Vagina (tissue), 2 donors: ENCODE measurements at places on chromosomes 5 and 9. TPM values are rescaled to one million over a fixed set of nuclear protein-coding genes. Genes with fewer than 3 reads are reported as not detected.

DNA sequence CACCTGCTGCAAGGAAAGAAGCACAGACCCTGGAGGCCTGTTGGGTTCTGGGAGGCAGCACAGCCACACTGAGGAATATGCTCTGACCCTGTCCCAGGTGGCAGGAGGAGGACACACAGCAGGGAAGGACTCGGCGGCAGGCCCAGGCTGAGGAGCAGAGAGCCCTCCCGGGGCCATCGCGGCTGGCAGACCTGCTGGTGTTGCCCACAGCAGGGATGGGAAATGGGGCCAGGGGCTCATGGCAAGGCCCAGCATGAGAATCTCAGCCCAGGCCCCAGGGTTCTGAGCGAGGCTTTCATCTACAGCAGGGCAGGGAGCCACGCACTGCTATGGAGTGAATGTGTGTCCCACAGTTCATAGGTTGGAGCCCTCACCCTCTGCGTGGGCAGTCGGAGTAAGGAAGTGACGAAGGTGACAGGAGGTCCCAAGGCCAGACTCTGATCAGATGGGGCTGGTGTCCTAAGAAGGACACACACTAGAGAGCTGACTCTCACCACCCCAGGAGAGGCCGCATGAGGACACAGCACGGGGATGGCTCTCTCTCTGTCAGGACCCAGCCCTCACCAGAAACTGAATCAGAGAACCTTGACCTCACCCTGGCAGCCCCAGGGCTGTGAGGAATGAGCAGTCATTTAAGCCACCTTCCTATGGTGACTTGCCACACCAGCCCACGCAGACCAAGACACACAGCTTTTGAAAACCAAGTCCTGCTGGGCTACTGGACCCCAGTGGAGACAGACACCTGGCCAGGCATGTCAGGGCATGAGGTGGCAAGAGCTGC is 10.3 kb upstream of the GPSM1 start:
- no peaks in the 10 kb centered on the region for H3K4me1 ChIP-seq
- DNase-seq, result no peak
- no peaks in the 10 kb centered on the region for H3K36me3 ChIP-seq
- H3K27ac ChIP-seq, result no peak overlapping the region
- H3K4me3 ChIP-seq, result no peak overlapping the region

DNA sequence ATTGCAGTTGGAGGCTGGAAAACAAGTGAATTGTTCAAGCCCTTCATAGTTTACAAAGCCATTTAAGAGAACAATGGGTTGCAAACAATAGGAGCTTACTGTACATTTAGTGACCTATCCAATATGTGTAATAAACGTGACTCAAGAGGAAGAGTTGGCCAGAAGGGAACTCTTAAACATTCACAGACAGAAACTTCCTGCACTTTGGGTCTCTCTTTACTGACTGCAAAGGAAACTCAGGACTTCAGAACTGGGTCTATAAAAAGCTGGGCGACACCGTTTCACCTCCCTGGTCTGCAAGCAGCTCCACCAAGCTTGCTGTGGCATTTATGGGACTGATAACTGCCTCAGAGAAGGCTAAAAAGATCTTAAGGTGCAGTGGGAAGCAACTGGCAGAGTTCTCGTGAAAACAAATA is 48.7 kb upstream of the SPATA31D4 start:
- H3K4me3 ChIP-seq, result no peak overlapping the region
- H3K4me1 ChIP-seq, result no peaks in the 10 kb centered on the region
- H3K27me3 ChIP-seq, result no peaks in the 10 kb centered on the region
- H3K36me3 ChIP-seq, result no peaks in the 10 kb centered on the region
- H3K27ac ChIP-seq, result no peak overlapping the region
- DNase-seq, result no peak

HAPLN1 gene
- total RNA-seq, result not detected

GRCh38 chr9:69264526-69264925 is 60.5 kb upstream of the ENTREP1 start:
- H3K27ac ChIP-seq, result no peak overlapping the region
- H3K4me1 ChIP-seq, result no peaks in the 10 kb centered on the region
- H3K4me3 ChIP-seq, result no peak overlapping the region
- no peaks in the 10 kb centered on the region for H3K36me3 ChIP-seq
- no peak for DNase-seq
- H3K27me3 ChIP-seq, result no peaks in the 10 kb centered on the region

MORN5 gene
- total RNA-seq, result not detected

DDX4 gene
- total RNA-seq, result not detected

GRCh38 chr5:103561685-103562452 is 720 bp downstream of the NUDT12 start:
- H3K27me3 ChIP-seq, result no peaks in the 10 kb centered on the region
- H3K4me1 ChIP-seq, result peaks cover 16% of the 10 kb centered on the region
- no peak for DNase-seq
- peak overlapping the region; percentile 94 for H3K4me3 ChIP-seq

RECK gene
- total RNA-seq, result 15.5 TPM

SLC25A48 gene
- 0.49 TPM for total RNA-seq

DNA sequence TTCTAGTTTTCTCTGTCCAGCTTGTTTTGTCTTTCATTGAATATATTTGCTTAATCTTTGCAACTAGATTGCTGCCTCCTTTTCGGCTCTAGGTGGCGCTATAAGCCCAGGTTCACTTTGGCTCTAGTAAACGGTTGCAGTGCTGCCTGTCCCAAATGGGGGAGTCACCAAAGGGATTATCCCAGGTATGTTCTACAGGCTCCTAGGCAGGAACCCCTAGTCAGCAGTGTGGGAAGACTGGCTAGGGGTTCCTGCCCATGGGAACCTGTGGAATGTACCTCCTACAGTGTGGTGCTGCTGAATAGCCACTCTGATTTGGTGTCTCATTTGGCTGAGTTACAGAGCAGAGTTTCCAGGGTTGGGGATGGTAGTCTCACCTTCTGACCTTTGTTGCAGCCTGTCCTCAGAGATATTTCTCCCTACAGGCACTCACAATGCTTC is 85.2 kb downstream of the ARSB start:
- no peak overlapping the region for H3K4me3 ChIP-seq
- H3K36me3 ChIP-seq, result no peaks in the 10 kb centered on the region
- DNase-seq, result no peak
- no peaks in the 10 kb centered on the region for H3K27me3 ChIP-seq

- no peaks in the 10 kb centered on the region for H3K36me3 ChIP-seq
- no peaks in the 10 kb centered on the region for H3K4me1 ChIP-seq
- no peak overlapping the region for H3K4me3 ChIP-seq
- DNase-seq, result no peak
Observed at GRCh38 chr5:63145167-63145566, 566.5 kb downstream of the LRRC70 start.

DNA sequence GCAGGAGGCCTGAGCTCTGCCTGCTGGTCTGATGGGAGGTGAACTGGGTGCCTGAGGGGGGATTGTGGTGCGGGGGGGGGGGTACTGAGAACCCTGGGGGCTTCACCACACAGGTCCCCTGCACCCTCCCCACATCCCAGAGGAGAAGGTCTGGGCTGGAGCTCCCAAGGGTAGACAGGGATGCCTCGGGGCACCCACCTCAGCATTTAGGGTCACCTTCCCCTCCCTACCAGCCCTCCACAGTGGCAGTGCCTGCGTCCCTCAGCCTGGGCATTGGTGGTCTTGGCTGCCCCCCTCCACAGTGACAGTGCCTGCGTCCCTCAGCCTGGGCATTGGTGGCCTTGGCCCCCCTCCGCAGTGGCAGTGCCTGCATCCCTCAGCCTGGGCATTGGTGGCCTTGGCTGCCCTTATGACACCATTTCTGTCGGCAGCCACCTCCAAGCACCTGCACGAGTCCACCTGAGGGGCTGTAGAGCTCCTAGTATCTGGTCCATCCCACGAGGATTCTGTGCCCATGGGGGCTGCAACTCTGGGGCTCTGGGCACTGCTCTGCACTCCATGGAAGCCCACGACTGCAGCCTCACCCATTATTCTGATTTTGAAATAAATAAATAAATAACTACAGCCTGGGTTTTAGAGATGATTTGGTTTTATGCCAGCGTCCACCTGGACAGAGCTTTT is 21.5 kb downstream of the NKD2 start:
- no peaks in the 10 kb centered on the region for H3K27me3 ChIP-seq
- DNase-seq, result no peak
- no peak overlapping the region for H3K4me3 ChIP-seq
- no peaks in the 10 kb centered on the region for H3K4me1 ChIP-seq

GRCh38 chr9:99303177-99303576 is 81.1 kb downstream of the SEC61B start:
- H3K27me3 ChIP-seq, result no peaks in the 10 kb centered on the region
- no peak overlapping the region for H3K4me3 ChIP-seq
- no peak overlapping the region for H3K27ac ChIP-seq
- no peaks in the 10 kb centered on the region for H3K4me1 ChIP-seq
- DNase-seq, result no peak

DNA sequence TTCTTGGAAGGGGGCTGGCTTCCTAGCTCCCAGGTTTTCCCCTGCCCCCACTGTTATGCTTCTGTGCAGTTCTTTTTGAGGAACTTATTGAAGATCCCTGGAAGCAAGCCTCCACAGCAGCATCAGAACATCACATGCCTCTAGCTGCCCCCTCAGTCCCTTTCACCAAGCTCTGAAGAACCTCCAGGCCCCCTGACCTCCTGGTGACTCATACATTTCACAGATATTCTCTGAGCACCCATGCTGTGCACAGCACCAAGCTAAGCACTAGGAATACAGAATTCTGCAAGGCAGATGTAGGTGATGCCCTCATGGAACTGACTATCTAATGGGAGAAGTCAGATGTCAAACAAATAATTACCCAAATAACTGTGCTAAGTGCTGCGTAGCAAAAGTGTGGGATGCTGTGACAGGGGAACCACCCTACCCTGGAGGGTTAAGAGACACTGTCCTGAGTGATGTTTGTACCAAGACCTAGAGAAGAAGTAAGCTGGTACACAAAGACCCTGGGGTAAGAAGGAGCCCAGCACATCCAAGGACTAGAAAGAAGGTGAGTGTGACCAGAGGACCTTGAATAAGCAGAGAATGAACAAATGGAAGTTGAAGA is 213.7 kb upstream of the NR4A3 start:
- no peaks in the 10 kb centered on the region for H3K27me3 ChIP-seq
- H3K4me1 ChIP-seq, result no peaks in the 10 kb centered on the region
- no peak for DNase-seq
- no peak overlapping the region for H3K4me3 ChIP-seq

IFNE gene
- 3.2 TPM for total RNA-seq

PCDH1 gene
- 38.8 TPM for total RNA-seq
